H1 (cell line): ENCODE measurements at places on chromosomes 5 and 9. TPM values are rescaled to one million over a fixed set of nuclear protein-coding genes. Genes with fewer than 3 reads are reported as not detected.

ANKRD55 gene
- polyA plus RNA-seq, result not detected in 2 replicates

DRD1 gene
- 0.03 and 0.05 TPM in 2 replicates for polyA plus RNA-seq

CSF1R gene
- polyA plus RNA-seq, result 0.12 TPM in 1 of 2 replicates, not detected in the other

UNC5A gene
- 7.6 and 11.1 TPM in 2 replicates for polyA plus RNA-seq

DCP2 gene
- 14.4 and 41.7 TPM in 2 replicates for polyA plus RNA-seq

ICE1 gene
- 10.5 and 11.8 TPM in 2 replicates for polyA plus RNA-seq

PCDHGC5 gene
- 0.41 and 0.66 TPM in 2 replicates for polyA plus RNA-seq

ADGRD2 gene
- polyA plus RNA-seq, result 0.41 and 1.2 TPM in 2 replicates

OMD gene
- not detected in 2 replicates for polyA plus RNA-seq

ROR2 gene
- 2.7 and 5.4 TPM in 2 replicates for polyA plus RNA-seq
